ENCODE measurements at places on chromosomes 7 and 10.

DNA sequence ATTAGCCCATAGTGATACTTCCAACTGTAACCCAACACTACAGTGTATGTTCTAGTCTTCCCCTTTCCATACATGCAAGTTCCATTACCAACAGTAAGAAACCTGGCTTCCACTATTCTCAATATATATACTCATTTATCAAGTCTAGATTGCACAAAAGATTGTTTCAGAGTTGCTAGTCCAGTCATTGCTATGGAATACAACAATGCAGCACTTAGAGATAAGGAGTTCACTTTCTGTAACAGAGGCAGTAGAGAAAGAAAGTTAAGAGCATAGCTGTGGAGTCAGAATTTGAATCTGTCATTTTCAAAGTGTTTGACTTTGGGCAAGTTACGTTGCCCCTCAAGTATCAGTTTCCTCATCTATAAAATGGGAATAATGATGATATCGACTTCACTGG, 90.1 kb downstream of the RTKN2 start:
- DNase-seq: no peak

DNA sequence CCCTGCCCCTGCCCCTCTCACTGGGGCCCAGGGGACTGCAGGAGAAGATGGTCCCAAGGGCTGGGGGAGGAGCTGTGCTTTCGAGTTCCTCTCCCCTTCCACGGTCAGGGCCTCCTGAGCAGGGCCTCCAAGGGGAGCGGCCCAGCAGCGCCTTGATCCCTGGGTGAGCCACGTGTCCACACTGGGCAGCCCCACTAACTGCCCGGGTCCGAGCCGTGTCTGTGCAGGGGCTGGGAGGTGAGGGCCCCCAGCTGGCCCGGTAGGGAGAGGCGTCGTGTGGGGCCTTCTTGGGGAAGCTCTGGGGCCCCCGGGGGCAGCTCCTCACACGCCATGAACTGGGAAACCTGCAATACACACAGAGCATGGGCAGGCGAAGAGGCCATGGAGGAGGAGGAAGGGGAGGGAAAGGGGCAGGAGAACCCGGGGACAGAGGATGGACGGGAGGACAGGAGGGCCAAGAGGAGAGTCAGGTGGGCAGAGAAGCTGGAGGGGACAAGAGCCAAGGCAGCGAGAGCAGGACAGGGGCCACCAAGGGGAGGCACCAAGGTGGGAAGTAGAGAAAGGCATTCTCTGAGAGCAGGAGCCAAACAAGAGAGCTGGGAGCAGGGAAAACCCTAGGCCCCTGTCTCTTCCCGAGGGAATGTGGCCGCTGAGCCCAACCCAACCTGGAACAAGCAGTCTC, 32.8 kb downstream of the KCNH2 start:
- no peak for DNase-seq

- DNase-seq: no peak
These were observed 747.8 kb downstream of the GRID1 start for GRCh38 chr10:85618841-85619240.

GRCh38 chr7:100556541-100556940, 17.2 kb downstream of the SAP25 start:
- DNase-seq: no peak

DNA sequence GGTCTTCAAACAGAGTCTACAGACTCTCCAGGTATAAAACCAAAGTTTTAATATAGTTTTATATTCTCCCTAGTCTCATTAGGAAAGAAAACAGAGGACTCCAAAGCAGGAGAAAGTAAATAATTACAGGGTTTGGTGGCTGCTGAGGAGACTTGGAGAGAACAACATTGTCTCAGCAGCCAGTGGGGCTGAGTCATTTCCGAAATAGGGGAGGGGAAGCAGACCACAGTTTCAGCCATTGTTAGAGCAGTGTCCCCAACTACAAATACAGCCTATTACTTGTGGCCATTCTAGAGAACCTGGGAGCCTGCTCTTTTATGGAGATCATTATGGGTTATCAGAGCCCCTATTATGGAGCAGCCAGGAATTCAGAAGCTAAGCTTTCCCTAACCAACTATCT, 44.2 kb upstream of the A1CF start:
- DNase-seq: no peak

DNA sequence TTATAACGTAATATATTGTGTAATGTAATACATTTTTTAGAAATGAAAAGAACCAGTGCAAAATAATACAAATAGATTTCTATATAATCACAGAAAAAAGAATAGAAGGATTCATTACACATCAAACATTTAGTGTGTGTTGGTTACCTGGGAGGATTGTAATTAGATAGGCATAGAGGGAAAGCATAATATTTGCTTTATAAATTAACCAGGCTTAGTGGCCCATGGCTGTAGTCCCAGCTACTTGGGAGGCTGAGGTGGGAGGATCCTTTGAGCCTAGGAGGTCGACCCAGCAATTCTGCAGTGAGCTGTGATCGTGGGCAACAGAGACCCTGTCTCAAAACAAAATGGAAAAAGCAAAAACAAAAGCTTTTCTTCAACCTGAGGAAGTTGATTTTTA, 5.0 kb upstream of the CNOT4 start:
- DNase-seq: no peak

- no peak for DNase-seq
These were observed 18.6 kb upstream of the IFIT2 start for GRCh38 chr10:89283025-89283935.

DNA sequence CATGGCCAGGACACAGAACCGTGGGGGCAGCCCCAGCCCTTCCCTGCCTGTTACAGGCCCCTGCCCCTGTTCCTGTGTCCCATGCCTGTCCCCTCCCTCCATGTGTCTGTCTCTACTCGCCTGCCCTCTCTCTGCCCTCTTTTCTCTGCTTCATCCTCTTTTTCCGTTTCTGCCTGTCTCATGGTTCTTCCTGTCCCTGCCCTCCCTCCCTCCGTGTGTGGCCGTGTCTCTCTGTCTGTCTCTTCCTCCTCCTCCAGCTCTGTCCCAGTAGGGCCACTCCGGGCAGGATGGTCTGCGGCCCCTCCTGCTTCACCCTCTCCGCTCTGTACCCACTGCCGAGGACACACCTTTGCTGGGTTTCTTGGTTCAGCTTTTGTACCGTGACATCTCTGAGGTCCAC, 137.4 kb downstream of the FAM53B start:
- no peak for DNase-seq

GRCh38 chr7:53015463-53015862, 20.0 kb upstream of the POM121L12 start:
- no peak for DNase-seq

DNA sequence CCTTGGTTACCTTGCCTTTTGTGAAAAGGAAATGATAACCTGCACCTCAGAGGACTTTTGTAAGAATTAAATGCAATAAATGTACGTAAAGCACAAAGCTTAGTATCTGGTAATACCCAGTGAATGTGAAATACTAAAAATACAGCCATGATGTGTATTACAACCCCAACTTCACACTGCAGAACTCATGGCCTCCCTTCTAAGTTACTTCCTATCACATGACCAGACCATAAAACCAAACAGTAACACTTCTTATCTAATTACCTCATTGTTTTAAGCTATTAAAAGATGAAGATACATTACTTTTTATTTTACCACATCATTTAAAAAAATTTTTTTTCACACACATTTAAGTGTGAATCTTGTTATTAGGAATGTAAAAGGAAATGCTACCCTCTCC, 29.0 kb downstream of the VPS41 start:
- DNase-seq: no peak

- DNase-seq: no peak
These were observed 117.9 kb downstream of the TEX36 start for GRCh38 chr10:125565046-125565445.

DNA sequence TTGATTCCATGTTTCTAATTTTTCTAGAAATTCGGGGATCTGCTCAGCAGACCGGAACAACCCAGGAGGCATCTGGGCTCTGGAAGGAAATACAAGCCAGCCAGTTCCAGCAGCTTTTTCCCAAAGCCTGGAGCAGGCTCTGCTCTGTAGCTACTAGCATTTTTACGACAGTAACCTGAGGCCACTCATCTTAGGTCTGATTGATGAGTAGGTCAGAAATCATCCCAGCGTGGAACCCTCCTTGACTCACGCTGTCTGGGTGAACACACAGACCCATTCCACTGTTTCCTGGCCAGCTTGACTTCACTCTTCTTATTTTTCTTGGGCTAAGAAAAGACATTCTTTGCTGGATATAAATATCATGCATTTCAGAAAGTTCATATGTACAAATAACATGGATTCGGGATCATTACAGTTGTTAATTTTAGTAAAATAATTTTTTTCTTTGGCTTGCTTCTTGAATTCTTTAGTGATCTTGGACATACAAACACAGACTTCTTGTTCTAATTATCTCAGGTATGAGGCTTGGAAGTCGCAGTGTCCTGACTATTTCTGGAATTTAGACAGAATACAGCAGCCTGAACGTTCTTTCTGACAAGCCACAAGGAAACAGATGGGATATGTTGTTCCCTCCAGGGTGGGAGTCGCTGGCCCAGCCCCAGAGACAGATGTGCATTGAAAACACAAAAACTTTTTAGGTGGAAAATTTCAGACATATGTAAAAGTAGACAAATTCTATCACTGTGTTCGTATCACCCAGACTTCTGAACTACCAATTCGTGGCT, 54.6 kb upstream of the PITRM1 start:
- DNase-seq: no peak

GRCh38 chr10:35447693-35448407, 111.5 kb downstream of the CCNY start:
- DNase-seq: peak; percentile 17

- DNase-seq: no peak
These were observed 48.2 kb downstream of the ARHGAP22 start for GRCh38 chr10:48556713-48557112.

DNA sequence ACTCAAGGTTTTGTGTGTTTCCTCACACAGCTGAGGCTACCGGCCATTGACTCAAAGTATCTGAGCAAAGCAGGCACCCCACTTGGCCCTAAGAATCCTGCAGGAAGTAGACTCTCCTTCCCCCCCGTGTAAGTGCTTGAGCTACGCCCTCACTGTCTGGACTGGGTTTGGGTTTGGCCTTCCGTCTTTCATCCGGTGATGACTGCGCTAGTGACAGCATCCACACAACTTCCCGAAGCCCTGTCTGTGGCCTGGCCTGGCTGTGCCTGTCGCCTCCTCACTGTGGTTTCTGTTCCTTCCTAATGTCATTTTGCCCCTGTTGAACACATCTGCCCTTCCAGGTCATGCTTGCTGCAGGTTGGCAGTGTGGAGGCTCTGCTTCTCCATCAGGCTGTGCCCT, 14.5 kb downstream of the C7orf57 start:
- no peak for DNase-seq

GRCh38 chr10:124688889-124689670, 55.1 kb downstream of the FAM53B start:
- DNase-seq: peak; percentile 35

DNA sequence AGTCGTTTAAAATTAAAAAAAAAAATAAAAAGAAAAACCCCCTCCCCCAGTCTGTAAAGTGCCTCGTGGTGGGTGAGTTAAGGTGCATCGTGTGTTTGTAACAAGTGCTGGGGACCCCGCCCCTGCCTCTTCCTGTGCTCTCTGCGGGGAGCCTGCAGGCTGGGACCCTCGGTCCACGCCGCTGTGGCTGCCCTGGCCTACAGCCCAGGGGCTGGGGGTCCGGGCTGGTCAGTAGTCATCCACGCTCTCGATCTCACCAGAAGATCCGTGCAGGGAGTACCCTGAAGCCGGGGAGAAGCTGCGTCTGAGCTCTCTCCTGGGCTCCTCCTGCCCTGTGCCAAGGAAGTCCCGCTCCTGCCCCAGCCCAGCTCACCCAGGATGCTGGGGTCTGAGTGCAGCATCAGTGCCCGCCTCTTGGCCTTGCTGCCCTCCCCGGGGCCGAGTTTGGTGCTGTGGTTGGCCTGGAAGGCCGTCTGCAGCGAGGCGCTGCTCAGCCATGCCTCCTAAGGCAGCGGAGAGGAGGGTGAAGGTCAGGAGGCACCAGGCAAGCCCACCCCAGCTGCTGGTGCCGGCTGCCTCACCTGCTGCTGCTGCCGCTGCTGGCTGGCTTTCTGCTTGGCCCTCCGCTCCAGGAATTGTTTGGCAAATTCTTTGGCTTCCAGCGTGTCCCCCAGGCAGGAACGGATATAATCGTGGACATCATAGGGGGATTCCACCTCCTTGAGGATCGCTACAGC, 8.1 kb downstream of the GNB2 start:
- DNase-seq: no peak

GRCh38 chr10:17005621-17006566, 123.7 kb downstream of the CUBN start:
- DNase-seq: no peak

DNA sequence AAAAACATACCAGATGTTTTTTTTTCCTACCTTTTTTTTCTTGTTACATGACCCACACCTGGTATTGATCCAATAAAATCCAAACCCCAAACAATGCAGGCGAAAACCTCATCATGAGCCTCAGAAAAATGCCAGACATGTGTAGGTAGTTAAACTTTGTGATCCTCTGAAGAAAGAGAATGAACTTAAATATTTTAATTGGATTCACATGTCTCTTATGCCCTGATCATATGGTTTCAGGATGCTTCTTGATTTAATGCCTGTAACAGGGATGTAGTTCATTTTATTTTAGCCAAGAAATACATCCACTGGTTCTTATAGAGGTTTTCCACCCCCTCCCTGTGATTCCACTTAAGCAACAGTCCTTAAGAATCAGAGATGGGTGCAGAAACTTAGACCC, 451.6 kb downstream of the TYW1 start:
- DNase-seq: no peak

DNA sequence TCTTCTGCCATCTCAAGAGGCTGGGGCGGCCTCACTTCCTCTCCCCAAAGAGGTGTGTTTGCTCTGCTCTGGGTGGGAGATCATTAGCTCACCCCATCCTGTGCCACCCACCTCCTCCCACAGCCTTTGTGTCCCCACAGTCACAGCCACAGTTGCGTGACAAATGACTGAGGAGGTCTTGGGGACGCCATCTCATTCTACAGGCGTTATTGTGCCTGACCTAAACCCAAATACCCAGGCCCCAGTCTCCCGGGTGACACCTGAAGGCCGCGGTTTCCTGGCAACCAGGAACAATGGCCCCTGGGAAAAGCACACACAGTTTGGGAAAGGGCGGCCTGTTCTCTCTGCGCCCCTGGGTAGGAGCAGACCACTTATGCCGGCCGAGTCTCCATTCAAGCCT, 51.6 kb downstream of the SLIT1 start:
- DNase-seq: no peak

- DNase-seq: peak; percentile 11
These were observed 141.2 kb downstream of the MLLT10 start for GRCh38 chr10:21675157-21675796.
